B cell (primary cell): ENCODE measurements at places on chromosomes 6 and 20.
A peak's percentile ranks its signal among the peaks of the same experiment; 100 is the strongest.

- DNase-seq, result no peak
These were observed 6.4 kb downstream of the NPEPL1 start for GRCh38 chr20:58698741-58699622.

GRCh38 chr6:73516514-73517489 is 4.0 kb downstream of the EEF1A1 start:
- DNase-seq, result peak; percentile 33

GRCh38 chr6:41651962-41652657 is 13.8 kb downstream of the MDFI start:
- DNase-seq, result no peak

DNA sequence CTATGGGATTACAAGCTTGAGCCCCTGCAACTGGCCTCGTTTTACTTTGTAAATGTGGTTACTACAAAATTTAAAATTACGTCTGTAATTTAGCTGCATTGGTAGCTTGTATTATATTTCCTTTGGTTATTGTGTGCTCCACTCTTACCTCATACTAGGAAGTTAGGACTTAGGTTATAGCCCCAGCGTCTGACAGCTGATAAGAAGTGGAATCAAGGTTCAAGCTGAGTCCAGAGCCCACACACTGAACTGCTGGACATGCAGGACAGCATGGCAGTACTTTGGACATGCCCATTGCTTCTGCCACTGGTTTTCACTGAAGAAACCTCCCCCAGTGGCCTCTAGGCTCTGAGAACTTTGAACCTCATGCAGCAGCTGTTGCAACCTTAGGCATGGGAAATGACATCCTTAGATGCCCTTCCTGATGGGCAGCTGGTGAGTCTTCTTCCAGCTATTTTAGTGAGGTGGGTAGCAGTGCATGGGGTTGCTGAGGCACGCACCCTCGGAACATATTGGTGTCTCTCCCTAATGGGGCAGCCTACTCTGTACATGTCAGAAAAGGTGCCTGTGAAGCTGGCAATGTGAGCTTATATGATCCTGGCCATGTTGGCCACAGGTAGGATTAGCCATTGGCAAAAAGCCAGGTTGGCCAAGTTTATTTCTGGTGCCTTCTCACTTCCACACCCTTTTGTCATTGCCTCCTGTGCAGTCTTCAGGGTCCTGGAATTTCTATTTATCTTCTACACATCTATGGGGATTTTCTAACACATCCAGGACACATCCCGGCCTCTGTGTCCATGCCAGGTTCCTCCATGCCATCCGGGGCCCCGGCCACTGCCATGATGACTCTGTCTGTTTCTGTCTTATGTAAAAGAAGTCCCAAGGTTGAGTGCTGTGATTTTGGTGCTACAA is 85.3 kb downstream of the CDS2 start:
- no peak for DNase-seq

DNA sequence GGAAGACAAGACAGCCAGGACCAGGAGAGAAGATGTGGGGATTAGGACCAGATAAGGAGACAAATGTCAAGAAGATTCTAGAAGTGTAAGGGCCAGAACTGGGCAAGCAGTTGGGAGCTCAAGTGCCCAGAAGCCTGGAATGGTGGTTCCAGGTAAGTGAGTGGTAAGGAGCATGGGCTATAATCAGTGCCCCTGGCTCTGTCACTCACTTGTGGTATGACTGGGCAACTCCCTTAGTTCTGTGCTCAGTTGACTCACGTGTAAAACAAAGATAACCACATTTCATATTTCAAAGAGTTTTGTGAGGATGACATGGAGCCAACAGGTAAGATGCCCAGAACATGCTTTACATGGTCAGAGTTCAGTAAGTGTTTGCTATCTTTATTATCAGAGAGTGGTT is 11.2 kb downstream of the CCDC167 start:
- DNase-seq, result no peak

DNA sequence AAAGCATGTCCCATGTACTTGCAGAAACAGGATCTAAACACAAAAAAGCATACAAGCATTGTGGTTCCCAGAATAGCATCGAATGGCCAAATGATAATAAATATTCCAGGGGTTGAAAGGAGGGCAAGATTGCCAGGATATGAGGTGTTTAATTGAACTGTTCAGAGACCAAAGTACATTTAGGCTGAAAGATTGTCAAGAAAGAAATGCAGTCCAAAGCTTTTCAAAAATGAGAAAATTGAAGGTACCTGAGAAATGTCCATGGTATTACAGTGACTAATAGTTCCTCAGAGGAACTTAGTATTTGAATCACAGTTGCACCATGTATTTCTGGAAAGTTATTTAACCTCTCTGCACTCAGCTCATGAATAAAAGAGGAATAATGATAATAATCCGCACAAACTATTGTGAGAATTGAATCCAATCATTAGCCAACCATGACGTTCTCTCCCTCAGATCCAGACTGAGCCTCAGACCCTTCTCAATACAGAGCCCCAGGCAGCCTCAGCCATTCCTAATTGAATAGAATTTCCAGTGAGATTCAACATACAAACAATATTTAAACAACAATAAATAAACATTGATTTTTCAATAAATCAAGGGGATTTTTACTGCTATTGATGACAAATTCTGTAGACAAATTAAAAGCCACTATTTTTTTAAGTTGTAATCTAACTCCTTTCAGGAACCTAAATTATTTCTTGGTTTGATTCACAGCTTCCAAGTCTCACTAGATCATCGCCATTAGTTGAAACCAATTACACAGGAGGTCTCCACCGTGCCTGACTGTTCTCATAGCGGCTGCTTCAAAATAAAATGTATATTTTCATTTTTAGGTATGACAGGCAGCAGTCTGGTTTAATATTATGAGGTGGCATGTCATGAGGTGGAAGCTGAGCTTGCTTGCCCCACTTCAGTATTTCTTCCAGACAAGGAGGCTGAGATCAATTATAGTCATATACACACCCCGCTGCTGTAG is 144.3 kb upstream of the TENT5A start:
- DNase-seq, result no peak

- DNase-seq, result no peak
These were observed 738.2 kb downstream of the COL12A1 start for GRCh38 chr6:74467533-74468215.

DNA sequence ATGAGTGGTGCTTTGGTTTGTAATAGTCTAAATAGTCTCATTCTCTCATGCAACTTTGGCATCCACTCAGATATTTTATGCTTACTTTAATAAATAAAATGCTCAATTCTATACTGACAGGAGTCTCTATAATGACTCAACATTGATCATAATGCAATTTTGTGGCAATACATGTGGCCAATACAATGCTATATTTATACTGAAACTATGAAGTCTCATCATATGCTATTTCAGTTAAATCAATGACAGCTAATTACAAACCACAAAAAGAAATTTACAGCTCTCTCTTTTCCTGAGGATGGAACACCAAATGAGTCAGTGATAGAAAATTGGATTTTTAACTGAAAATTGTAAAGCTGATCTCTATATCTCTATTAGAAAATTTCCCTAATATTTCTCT is 77.1 kb downstream of the WASF1 start:
- DNase-seq, result no peak

DNA sequence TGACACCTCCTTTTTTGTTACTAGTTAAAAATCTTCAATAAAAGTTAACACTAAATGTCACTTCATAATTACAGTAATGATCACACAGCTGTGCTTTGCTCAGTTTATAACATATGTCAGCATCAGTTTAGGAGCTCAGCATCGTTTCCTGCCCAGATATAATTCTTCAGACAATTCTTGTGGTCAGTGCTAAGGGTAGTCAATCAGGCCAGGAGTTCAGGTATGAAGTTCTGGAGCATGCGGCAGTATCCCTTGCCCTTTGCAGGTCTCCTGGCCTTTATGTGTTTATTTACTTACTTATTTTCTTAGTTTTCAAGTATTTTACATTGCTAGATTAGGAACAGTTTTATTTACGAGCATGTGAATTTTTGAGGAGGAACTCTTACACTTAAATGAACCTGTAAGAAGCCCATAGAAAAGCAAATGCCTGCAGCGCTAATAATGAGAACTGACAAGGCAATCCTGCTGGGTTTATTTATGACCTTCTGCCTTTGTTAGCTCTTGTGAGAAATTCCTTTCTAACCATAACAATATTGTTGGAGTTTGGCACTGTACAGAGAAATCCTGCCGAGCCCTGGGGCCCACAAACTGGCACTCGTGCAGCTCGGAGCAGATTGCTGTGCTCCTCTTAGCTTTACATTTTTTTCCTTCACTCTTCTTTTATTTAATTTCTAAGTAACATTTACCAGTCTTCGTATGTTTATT is 252.8 kb downstream of the TMEM242 start:
- no peak for DNase-seq

DNA sequence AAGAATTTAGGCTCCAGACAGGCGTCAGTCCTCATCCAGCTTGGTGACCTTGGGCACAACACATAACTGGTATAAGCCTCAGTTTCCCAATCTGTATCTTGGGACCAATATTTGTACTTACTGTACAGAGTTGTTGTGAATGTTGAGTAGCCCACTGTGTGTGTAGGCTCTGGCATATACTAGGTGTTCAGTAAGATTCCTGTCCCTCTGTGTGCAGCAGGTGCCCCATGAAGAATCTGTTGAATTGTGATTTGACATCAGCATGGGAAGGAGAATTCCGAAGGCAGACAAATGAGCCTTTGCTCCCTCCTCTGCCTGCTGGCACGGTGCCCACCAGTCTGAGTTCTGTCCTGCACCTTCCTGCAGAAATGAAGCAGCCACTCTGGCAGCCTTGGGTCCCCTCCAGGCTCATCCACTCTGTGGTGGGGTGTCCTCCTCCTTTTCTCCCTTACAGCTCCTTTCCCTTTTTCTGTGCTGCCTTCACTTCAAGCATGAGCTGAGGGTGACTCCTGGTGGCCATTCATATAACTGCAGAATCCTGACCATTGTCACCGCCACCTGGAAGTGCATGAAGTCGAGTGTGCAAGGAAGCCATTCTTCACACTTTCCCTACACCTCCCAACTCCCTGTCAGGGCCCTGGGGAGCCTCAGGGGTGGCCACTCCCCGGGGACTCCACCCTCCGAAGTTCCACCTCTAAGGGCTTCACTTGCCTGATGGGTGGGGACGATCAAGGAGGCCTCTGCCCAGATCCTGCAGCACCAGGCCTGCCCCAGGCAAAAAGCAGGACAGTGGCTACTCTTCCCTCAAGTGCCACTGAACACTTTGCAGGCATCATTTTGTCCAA is 48.2 kb downstream of the MRPL14 start:
- DNase-seq, result peak; percentile 81

GRCh38 chr6:108118810-108119768 is 44.5 kb upstream of the OSTM1 start:
- DNase-seq, result peak; percentile 60

DNA sequence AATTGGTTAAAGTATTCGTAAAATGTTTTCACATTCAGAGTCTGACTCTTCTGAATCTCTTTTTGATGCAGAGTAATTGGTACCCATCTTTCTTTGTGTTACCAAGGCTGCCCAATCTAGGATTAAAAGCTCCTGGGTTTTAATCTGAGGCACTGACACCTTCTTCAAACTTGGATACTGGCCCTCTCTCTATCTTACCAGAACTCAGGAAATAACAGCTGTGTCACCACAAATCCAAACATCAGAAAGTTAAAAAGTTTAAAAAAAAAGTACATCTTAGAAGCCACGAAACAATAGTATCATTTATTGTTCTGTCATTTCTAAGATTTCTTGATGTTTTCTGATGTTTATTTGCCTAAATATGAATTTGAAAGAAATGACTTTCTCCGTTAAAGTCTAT is 255.5 kb upstream of the RUNX2 start:
- no peak for DNase-seq

DNA sequence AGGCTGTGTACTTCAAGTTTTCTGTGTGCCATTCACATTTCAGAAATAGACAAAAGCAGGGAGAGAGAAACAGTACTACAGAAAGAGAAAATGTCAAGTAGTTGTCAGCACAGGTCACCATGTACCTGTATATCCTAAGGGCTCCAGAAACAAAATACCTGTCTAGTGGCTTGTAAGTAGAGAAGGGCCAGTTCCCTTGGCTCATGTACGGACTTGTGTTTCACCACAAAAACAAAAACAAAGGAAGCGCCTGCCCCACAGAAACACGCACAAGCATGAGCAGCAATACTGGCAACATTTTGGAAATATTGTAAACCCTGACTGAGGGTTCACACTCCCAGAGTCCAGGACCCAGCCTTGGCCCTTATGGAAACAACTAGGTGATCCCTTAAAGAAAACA is 44.3 kb downstream of the CNKSR3 start:
- DNase-seq, result no peak

GRCh38 chr20:13061381-13061780 is 52.6 kb downstream of the SPTLC3 start:
- no peak for DNase-seq

GRCh38 chr6:134419716-134420115 is 101.8 kb upstream of the SGK1 start:
- no peak for DNase-seq

- peak; percentile 73 for DNase-seq
These were observed 27.0 kb upstream of the TBC1D7 start for GRCh38 chr6:13355043-13355945.

DNA sequence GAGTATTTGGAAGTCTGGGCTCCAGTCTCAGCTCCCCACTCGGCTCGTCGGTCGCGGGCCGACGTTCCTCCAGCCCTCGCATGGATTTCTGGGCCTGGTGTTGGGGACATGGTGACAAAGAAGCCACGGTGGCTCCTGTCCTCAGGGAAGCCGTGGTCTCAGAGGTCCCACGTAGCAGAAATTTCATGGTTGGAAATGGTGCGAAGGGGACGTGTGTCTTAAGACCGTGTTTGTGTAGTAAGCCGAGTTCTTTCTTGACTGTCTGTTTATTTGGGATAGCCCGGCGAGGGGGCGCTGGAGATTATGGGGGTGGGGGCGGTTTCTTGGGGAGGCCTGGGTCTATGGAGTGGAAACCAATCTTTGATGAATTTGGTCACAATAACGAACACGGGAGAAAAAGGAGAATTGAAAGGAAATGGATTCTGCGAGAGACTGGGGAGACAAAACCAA is 23.5 kb upstream of the MAP3K7 start:
- DNase-seq, result peak; percentile 35

DNA sequence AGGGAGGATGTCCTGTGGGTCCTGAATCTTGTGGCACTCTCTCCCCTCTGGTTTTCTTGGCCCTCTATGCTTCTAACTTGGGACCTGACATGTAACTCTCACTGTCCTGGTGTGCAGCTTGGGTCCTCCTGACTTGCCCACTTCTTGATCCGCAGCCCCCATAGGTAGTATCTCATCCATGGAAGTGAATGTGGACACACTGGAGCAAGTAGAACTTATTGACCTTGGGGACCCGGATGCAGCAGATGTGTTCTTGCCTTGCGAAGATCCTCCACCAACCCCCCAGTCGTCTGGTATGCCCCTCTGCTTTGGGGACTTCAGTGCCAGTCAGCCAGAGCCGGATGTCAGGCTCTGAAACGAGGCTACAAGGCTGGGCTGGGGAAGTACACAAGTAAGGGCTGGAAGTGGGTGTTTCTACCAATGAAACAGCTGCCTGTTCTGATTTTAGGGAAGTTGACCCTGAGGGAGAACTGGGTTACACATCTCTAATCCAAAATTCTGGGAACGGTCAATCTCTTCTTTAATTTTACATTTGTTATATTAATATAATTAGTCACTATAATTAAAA is 641 bp downstream of the DBNDD2 start:
- peak; percentile 70 for DNase-seq

GRCh38 chr6:137791281-137792159 is 75.5 kb upstream of the TNFAIP3 start:
- DNase-seq, result no peak
